Sciatic nerve (tissue), 2 donors: ENCODE measurements at places on chromosomes 5 and 9. TPM values are rescaled to one million over a fixed set of nuclear protein-coding genes. Genes with fewer than 3 reads are reported as not detected.
A peak's percentile ranks its signal among the peaks of the same experiment; 100 is the strongest.

DNA sequence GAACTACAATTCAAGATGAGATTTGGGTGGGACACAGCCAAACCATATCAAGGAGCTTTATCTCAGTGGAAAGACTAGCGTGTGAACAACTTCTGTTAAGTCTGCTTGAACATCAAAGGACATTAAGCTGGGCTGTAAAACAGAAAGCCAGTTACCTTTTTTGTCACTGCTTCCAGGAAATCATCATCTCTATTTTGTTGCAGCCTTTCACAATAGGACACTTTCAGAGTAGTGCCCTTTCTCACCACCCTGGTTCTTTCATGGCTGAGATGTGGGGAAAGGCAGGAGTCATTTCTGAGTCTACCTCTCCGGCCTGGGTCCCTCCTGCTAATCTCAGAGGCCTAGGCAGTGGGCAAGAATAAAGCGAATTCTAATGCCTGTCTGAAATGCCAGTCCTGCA is 96.2 kb upstream of the PPP1R2B start:
- no peak for DNase-seq

The SEC16A gene
- 52.2 TPM for total RNA-seq

The SPINK9 gene
- total RNA-seq: not detected

The SLC4A9 gene
- total RNA-seq: 0.18 TPM

DNA sequence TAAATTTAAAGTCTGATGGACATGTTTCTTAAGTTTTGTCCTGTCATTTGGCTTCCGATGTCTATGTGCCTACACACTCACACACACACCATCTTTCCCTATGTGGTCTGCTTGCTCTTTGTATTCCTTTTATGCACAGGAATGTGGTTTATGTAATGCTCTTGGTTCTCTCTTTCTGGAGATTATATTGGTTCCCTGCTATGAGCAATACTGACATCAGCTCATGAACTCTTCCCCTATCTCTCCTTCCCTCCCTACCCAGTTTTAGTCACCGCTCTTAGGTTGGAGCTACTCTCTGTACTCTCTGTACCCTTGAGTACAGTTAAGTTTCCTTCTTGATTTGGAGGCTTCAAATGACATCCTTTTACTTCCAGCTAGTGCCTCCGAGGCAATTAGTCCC is 77.9 kb upstream of the MVB12B start:
- no peak for DNase-seq

The MUSK gene
- total RNA-seq: 0.62 TPM

The RORB gene
- 2.5 TPM for total RNA-seq

GRCh38 chr9:136470792-136471469 is 11.9 kb downstream of the SEC16A start:
- DNase-seq: no peak

The BAAT gene
- total RNA-seq: not detected

The C1QTNF2 gene
- total RNA-seq: 4.9 TPM

GRCh38 chr9:37508834-37509206 is 23.1 kb downstream of the POLR1E start:
- DNase-seq: no peak

DNA sequence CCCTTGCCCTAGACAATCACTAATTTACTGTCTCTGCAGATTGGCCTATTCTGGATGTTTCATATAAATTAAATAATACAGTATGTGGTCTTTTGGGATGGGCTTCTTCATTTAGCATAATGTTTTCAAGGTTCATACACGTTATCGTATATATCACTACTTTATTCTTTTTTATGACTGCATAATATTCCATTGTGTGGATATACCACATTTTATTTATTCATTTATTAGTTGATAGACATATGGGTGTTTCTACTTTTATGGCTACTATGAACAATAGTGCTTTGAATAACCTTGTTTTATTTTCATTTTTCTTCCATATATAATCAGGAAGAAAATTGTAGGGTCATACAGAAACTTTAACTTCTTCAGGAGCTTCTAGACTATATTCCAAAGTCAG is 108.5 kb upstream of the PAPPA start:
- DNase-seq: no peak

The SMIM33 gene
- total RNA-seq: not detected

DNA sequence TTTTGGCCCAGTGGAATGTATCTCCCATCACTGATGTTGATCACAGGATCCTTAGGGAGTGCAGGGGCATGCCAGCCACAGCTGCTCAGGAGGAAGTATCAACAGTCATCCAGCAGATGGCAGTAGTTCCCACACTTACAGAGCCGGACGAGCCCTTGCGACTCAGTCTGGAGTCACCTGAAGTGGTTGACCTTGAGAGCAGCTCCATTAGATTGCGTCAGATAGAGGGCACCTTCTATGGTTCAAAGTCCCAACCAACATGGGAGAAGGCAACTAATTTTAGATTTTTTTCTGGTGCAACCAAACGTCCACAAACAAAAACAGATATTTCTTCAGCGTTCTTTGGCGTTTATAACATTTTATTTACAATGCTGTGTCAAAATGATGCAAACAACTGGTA is 124.5 kb downstream of the EGFLAM start:
- peak; percentile 71 for DNase-seq

DNA sequence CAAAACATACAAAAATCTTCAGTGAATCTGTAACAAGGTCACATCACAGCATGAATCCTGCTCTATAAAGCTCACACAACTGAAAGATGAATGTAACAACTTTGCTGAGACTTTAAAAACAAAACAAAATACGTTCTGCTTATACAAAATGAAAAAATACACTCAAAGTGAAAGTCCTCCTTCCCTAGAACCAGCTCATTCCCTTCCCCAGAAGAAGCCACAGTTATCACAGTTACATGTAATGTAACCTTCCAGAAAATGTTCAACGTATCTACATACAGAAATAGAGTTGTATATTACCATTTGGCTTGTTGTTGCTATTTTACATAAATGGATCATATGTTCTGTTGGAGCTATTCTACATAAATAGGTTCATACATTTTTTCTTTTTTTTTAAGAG is 2.6 kb downstream of the AUH start:
- DNase-seq: no peak

GRCh38 chr5:117741655-117742206 is 1167.1 kb upstream of the SEMA6A start:
- DNase-seq: no peak

DNA sequence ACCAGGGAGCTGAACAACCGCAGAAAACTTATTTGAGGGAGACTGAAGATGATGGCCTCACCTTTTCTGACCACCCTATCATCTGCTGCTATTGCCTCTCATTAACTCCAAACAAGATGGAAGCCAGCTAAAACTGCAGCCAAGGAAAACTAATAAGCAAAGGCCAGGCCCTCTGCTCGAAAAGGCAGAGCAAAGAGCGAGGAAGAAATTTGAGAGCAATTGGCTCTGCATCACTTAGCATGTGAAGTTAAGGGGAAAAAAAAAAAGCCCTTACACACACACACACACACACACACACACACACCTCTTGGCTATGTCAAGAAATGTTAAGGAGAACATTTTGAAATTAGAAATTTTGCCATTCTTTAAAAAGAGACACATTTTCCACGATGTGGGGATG is 228.1 kb upstream of the CYLC2 start:
- DNase-seq: no peak

DNA sequence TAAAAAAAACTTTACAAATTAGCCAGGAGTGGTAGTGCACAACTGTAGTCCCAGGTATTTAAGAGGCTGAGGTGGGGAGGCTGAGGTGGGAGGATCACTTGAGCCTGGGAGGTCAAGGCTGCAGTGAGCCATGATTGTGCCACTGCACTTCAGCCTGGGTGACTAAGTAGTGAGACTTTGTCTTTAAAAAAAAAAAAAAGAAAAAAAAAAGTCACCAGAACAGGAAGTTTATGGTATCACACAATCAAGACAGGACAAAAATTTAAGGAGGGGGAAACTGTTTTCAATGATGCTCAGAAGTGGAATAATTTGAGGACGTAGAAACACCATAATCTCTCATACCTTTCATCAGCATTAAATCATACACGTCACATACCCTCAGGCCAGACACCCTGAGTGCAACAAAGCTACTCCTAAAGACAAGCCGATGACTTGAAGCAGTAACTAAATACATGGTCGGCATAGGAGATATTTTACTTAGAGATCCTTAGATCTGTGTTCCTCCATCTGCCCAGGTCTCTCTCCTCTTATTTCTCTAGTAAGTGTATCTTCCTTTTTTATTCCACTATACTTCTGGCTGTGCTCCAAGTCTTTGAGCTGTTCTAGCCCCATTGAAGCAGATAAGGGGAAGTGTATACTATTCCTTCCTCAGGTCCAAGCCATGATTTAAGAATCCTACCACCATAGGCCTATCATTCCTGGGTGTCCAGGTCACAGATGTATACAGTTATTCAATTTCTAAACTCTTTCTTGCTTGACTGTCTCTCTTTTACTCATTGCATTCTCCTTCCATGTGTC is 91.3 kb upstream of the APC start:
- DNase-seq: no peak

The PRELID2 gene
- 22.4 TPM for total RNA-seq

- DNase-seq: no peak
Observed at GRCh38 chr9:135090547-135090946, 3.1 kb downstream of the OLFM1 start.

The ZNF879 gene
- 6.2 TPM for total RNA-seq

The KCNIP1 gene
- total RNA-seq: 2.1 TPM

- no peak for DNase-seq
Observed at GRCh38 chr5:76455531-76456133, 52.5 kb downstream of the IQGAP2 start.

- DNase-seq: no peak
Observed at GRCh38 chr9:86968258-86968920, 21.1 kb upstream of the GAS1 start.

DNA sequence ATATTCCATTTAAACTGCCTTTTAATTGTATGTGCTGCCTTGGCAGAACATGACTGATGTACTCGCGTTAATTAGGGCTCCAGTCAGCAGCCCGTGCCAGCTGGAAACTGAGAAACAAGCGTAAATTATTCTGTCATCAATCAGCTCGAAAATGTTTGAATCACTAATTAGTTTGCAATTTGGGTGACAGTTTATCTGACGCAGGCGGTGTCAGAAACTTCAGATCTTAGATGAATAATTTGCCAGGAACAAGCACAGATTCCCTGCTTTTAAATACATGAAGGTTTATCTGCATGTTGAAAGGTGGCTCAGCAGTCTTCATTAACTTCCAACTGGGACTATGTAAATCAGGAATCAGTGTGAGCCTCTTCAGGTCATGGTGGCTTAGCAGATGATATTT is 176.0 kb upstream of the TLE4 start:
- no peak for DNase-seq

DNA sequence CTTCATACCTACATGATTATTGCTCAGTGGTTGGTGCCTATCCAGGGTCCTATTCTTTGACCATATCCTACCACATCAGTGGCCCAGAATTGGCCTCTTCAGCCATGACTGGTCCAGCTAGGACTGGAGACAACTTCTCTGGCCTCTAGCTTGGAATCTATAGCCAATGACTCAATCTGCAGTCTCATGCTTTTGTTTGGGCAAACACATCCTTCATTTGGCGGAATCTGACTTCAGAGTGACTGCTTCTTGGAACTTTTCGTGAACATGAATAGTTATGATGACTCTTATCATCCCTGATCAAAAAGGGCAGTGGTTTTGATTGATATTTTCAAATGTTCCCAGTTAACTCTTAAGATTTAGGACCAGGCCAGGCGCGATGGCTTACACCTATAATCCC is 134.1 kb downstream of the PAPPA start:
- no peak for DNase-seq

GRCh38 chr9:131926360-131926922 is 153.2 kb downstream of the MED27 start:
- no peak for DNase-seq

The PDCD1LG2 gene
- total RNA-seq: 3.0 TPM

DNA sequence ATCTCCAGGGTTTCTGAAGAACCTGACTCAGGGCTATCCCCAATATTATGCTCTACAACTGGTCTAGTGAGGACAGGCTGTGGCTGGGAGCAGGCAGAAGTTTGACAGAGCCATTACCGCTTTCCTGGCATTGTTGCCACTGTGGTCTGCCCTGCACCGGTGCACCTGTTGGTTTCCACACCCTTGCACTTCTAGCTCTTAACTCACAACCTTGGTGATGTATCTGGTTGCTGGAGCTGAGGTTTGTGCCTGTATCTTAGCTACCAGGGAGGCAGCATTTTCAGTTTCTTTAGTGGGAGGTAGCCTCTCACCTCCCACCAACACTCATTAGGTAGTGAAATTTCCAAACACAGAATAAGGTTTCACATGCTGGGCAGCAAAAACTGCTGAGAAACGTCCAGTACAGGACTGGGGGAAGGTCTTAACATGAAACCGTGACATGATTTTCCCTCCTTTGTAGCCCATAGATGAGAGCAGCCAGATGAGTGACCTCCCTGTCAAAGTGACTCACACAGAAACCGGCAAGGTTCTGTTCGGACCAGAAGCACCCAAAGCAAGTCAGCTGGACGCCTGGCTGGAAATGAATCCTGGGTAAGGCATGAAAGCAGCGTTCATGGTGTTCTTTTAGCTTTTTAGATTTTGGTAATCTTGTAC is 57.7 kb downstream of the SMARCA2 start:
- DNase-seq: no peak

- no peak for DNase-seq
Observed at GRCh38 chr9:82972446-82972845, 90.5 kb downstream of the RASEF start.

GRCh38 chr5:114325541-114325940 is 36.3 kb upstream of the KCNN2 start:
- DNase-seq: no peak

The IGIP gene
- total RNA-seq: 34.7 TPM

- DNase-seq: no peak
Observed at GRCh38 chr9:19481121-19481870, 72.5 kb downstream of the ACER2 start.

The ACOT12 gene
- total RNA-seq: not detected

The CD14 gene
- 107 TPM for total RNA-seq

- DNase-seq: no peak
Observed at GRCh38 chr9:14193328-14193990, 120.5 kb downstream of the NFIB start.

DNA sequence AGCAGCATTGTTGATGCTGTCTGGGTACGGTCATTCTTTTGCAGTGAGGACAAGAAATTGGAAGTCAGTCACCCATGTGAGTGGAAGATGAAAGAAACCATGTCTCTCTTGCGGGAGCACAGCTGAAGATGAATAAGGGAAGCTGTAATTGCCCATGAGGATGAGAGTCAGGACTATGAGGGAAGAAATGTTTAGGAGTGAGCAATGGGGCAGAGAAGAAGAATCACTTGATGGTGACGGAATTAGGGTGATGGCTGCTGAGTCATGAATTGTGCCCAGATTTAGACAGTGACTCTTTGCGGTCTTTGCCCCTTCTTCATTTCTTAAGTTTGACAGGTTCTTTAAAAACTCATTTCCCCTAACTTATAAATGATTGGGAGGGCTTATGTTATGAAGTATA is 183.3 kb downstream of the MAST4 start:
- DNase-seq: no peak
